ENCODE measurements at places on chromosomes 1 and 21.

DNA sequence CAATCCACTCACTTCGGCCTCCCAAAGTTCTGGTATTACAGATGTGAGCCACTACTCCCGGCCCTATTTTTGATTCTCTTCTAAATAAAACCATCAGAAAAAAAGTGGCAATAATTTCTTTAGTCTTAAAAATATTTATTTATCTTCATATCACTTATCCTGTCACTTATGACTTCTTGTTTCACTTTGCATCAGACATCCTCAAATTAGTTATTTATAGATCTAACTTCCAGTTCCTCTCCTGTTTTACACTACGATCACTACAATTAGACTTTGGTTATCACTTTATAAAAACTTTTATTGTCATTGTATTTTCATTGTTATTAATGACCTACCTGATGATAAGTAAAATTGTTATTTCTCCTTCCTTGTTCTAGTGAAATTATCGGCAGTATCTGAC is 783.4 kb upstream of the BRINP3 start:
- no peak for DNase-seq

DNA sequence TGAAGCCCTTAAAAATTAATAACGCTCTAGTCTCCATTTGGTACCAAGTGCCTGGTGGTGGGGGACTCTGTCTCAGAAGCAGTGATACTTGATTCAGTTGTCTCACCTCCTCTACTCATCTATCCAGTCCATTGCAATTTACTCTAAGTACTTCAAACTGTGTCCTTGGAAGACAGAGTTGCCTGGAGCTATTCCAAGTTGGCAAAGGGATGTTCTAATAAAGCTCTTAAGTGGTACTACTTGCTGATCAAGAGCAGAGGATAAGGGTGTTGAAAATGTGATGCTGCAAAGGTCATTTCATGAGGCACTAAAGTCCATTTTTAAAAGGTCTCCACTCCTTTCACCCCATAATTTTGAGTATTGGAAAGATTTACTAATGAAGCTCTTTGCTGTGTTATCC is 142.2 kb downstream of the NFIA start:
- no peak for DNase-seq

DNA sequence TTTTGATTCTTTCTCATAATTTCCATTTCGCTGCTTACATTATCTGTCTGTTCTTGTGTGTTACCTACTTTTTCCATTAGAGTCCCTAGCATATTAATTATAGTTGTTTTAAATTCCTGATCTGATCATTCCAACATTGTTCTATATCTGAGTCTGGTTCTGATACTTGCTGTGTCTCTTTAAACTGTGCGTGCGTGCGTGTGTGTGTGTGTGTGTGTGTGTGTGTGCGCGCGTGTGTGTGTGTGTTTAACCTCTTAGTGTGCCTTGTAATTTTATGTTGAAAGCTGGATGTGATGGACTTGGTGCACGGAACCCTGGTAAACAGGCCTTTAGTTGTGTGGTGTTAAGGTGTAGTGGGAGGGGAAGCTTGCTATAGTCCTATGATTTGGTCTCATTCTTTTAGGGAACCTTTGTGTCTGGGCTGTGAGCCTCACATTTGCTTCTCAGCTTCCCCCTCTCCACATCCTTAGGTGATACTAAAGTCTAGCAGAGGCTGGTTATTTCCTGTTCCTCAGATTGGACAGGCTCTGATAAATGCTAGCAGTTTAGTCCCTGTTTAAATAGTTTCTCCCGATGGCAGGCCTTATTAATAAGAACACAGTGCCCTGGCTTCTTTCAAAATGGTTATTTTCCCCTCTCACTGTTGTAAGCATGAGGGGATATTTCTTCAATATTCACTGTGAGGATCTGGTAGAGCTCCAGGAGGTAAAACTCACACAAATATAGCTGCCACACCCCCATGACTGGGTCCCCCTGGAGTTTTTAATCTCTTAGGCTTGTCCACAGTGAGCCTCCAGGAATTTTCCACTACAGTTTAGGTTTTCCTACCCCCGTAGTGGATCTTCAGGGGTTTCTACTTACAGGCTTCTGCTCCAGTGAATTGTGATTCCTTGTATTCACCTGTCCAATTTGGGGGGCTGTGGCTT is 118.3 kb downstream of the GALNT2 start:
- no peak for DNase-seq

DNA sequence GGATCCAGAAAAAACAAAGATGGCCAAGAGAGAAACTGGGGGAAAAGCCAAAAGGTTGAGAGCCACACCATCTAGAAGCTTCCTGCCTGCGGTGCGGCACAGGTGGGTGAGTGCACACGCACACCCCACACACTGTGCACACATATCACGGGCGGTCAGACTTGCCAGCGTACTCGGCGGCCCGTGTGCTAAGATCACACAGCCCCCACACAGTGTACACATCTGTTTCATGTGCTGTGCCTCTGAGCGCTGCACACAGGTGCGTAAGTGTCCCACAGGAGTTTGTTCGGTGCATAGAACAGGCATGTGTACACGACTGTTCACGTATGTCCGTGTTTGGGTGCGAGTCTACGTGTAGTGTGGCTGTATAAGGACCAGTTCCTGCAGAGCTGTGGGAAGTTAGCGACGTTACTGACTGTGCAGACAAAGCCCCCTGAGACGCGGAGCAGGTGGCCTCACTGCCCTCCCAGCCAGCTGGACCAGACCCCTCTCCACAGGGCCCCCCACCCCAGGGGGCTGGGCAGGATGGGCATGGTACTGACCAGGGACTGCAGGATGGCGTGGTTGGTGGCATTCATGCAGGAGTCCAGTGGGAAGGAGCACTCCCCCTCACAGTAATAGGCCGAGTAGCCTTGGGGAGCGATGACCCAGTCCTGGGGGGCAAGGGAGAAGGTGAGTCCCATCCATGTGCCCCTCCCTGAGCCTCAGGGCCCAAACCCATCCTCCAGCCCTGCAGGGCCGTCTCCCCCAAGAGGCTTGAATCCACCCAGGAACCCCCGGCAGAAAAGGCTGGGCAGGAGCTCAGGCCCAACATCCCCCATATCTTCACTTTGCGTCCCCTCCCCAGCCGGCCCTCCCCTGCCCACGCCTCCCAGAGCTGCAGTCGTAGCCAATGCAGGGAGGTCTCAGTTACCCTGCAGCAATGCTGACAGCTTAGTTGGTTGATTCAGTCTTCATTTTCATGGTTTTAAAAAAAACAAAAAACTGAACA is 8.3 kb downstream of the OXCT2 start:
- no peak for DNase-seq

GRCh38 chr1:85623061-85623471 is 42.5 kb downstream of the CCN1 start:
- DNase-seq = no peak

GRCh38 chr1:45510036-45510971 is 10.2 kb downstream of the MMACHC start:
- no peak for DNase-seq

- DNase-seq = peak; percentile 74
Observed at GRCh38 chr1:16026723-16027484, 5.1 kb downstream of the CLCNKA start.

GRCh38 chr21:36082237-36082664 is 12.4 kb downstream of the CBR1 start:
- no peak for DNase-seq
